Stimulated activated CD8-positive, alpha-beta memory T cell treated with anti-CD3 and anti-CD28 coated beads, Interleukin-2, amount 100 ng/mL, for 1 hour (primary cell): ENCODE measurements at places on chromosomes 11 and 22.

- no peak for DNase-seq
Measured at GRCh38 chr11:75542088-75542438, 16.3 kb upstream of the GDPD5 start.

DNA sequence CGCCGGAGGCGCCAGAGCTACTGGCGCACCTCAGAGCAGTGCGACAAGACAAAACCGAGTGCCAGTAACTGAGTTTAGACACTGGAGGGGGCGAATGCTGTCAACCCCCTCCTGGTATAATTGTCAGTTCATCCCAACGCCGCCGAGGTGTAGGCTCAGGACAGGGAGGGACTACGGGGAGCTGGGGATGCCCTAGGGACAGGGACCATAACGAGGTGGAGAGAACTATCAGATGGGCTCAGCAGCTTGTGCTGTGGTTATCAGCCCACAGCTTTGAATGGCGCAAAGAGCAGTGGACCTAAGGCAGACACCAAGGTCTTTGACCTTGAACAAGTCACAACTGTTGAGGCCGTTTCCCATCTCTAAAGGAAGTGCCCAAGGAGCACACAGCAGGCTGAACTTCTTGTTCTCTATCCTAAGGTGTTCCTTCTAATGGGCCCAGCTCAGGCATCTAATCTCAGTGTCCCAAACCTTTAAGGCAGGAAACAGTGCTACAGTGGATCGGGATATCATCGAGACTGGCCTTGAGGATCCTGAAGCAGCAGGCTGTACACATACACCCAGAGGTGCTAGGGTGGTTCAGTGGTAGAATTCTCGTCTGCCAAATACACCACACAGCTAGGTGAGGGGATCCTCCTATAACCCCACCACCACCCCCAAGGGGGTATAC, 958 bp upstream of the TUT1 start:
- DNase-seq: no peak

- no peak for DNase-seq
Measured at GRCh38 chr11:71566081-71566620, 788 bp downstream of the KRTAP5-10 start.

DNA sequence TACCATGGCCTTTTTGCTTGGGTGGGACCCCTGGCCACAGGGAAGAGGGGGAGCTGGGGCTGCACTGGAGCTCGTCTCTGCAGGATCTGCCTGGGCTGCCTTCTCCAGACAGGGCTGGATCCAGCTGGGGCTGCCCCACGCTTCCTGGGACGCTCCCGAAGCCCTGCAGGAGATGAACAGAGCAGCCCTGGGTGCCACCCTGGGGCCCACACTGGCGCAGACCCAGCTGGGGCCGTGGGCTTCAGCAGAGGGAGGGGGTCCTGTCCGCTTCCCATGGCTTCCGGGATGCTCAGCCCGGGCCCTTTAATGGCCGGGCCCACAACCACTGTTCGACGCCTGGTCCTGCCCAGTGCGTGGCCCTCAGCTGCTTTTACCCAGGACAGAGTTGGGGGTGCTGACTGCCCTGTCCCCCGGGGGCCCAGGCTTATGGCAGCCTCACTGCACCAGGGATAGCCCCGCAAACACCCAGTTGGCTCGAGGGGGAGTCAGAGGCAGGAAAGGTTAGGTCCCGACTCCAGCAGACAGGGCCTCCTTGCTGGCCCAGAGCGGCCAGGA, 12.0 kb downstream of the TSPO start:
- no peak for DNase-seq

DNA sequence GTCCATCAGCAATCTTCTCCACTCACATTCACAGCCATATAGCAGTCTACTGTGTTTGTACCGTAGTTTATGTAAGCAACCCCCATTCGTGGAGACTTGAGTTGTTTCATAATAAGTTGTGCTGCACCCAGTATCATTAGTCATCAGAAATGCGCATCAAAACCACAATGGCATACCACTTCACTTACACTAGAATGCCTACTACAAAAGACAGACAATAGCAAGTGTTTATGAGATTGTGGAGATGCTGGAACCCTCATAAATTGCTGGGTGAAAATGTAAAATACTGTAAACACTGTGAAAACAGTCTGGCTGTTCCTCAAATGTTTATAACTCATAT, 133.3 kb downstream of the ATXN10 start:
- no peak for DNase-seq

DNA sequence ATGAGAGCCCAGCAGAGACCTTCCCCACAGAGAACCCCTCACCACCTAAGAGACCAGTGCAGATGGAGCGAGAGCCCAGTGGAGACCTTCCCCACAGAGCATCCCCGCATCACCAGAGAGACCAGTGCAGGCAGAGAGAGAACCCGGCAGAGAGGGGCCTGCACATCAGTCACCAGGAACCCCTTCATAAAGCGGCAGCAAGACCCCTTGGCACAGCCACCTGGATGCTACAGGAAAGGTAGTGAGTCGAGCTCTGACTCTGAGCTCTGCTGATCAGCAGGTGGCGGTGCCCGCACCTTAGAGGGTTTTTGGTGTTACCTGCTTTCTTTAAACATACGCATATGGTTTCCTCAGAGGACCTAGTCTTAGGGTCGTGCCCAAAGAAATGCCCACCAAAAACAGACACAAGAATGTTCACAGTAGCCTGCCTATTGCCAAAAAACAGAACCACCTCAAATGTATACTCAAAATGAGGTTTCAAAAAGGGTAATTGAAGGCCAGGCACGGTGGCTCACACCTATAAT, 678.7 kb downstream of the BRD1 start:
- DNase-seq: no peak

DNA sequence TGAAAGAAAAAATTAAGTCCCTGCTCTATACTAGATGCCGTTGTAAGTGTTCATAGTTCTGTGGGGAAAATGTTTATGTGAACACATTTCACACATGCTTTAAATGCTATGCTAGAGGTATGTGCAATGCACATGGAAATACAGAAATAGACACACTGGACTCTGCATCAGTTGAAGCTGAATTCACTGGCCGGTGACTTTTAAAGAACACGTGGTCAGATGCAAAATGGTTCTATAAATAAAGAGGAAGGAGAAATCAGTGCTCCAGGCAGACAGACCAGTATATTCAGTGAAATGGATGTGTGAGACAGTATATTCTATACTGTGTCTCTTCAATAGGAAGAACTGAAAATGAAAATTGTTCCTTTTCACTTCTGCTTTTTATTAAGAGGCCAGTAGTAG, 29.9 kb downstream of the TRPC6 start:
- no peak for DNase-seq

- no peak for DNase-seq
Measured at GRCh38 chr11:27013781-27014361, 20.0 kb downstream of the FIBIN start.

DNA sequence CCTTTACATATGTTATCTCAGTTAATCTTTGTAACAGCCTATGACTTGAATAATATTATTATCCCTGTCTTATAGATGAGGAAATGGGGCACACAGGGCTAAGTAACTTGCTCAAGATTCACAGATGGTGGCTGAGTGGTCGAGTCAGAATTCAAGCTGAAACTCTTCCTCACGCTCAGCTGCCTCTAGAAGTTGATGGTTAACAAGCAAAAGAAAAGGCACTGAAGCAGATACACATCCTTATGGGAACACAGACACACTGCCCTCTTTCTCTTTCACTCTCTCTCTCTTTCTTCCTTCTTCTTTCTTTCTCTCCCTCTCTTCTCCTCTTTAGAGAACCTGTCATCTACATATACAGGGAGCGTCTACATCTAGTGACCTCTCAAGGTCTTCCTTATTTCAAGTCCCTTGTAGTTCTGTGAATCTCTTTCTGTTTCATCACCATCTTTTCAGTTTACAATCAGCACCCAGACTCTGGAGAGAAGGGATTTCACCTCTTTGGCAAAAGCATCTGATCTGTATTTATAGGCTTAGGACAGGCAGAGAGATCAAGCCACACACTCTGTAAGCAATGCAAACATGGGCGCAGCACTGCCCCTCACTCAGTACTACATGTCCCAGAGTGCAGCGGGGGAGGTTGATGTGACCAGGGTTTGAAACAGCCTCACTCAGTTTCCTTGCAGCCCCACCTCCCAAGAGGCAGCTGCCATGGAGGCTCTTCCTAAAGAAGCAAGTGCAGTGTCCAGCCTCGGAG, 75.7 kb downstream of the GRAMD1B start:
- no peak for DNase-seq
